Central memory CD8-positive, alpha-beta T cell (primary cell): ENCODE measurements at places on chromosomes 1 and 21.

- no peak for DNase-seq
These were observed 1568.3 kb downstream of the AMY1C start for GRCh38 chr1:105317976-105318375.

DNA sequence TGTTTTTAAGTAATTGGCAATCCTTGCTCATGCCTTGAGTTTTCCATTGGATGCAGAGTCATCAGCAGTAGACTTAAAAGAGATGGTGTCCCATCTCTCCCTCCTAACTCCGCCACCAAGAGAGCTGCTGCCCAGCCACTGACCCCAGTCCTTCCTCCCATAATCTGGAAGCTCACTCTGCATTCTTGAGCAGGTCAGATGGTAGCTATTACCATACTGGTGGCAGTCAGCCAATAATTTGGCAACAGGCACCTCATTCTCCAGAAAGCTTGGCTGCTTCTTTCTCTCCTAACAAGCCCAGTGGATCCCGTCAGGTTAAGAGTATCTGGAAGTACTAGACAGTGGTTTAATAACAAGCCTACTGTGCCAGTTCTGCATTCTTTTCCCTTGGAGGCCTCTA is 272.1 kb downstream of the ZNF648 start:
- no peak for DNase-seq

- DNase-seq, result no peak
These were observed 54.4 kb upstream of the RIPK4 start for GRCh38 chr21:41821081-41821755.

DNA sequence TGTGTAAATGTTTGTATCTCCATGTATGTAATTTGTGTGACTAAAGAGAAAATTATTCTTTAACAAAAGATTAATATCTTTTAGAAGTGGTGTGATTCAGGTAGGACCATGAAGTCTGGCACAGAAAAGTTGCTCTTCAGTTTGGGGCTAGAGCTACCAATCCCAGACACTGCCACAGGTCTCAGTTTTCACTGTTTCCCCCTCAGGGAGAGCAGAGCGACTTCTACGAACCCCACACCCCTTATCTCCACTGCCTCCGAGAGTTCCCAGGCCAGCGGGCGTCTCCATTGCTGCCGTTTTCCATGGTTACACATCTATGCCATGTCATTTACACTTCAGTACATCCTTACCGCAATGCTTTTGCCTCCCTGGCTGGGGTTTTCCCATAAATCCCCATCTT is 93.0 kb upstream of the SMYD2 start:
- no peak for DNase-seq

DNA sequence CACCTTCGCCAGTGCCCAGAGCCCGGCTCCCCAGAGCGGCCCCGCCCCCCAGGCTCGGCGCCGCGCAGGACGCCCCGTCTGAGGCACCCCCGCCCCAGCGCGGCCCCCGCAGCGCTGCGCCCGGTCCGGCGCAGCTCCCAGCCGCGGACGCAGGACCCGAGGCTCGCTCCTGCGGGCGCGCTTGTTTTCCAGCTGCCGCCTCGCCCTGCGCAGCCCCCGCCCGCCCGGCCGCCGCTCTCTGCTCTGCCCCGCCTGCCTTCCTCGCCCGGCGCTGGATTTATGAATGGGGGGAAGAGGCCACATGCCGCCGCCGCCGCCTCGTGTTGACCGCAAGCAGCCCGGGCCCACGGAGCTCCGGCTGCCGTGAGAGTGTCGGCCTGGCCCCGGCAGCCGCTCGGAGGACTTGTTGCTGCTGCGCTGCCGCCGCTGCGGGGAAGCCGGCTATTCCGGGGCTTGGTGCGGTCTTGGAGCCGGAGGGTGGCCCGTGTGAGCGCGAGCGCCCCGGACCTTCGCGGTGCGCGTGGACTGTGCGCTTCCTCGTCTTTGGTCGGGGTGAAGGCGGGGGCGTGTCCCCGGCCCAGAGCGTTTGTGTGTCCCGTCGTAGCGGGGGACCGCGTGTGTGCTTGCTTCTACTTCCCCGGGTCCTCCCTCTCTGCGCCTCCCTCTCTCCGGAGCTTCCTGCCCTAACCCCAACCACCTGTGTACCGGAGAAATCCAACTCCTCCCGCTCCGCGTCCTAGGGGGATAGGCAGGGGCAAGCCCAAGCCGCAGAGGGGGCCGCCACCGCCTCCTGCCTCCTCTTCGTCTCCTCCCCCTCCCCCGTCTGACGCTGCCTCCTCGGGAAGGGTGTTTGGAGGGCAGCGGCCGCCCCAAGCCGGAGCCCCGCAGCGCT is 736 bp downstream of the KCNC4 start:
- DNase-seq, result peak; percentile 28

DNA sequence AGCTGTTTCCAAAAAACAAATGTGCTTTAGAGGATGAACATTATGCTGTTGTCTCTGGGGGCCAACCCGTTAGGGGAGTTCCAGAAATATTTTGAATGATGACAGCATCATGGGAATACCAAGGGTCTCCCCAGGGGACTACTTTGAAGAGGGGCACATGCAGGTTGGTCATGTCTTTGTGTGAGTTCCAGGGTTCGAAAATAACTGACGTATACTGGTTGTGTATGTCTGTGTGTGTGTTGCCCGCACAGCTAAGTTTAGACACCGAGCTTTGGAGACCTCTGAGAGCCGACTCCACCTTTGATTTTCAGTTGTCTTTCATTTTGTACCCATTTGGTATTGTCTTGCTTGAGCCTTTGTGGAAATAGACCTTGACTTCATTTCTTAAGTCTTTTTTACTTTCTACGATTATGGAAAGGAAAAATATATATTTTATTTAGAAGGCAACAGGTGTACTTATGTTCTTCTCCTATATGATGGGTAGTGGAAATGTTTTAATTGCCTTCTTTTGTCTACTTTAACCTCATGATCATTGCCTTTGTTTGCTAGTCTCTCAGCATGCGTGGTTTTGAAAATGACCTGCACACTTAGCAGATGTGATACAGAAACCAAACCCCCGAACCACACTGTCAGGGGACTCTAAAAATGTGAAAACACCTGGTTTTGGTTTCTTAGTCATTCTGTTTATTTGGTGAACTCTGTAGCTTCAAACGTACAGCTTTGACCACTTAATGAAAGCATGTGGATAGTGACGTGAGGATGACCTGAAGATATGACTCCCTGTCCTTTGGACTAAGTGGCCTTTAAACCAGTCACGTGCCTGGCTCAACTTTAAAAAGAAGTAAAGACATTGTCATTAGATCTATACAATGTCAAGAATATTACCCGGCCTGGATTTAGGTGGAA is 56.5 kb downstream of the GALNT2 start:
- DNase-seq, result no peak

- DNase-seq, result no peak
These were observed 80.2 kb downstream of the RGS2 start for GRCh38 chr1:192889082-192889481.

DNA sequence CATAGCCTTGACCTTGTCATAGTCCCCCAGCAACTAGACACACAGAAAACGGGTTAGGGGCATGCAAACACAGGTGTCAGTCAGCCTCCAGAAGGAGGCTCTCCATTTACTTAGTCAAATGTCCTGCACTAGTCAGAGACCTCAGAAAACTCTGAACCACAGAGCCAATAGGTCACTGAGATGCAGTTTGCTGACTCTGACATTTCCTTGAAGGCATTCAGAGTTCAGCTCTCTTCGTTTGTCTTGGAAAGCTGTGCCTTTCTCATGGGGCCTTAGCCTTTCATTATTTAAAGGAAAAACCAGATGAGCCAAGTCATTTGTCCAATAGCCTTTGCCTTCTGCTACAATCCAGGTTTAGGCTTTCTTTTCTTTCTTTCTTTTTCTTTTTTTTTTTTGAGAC is 3.5 kb downstream of the OLFML2B start:
- no peak for DNase-seq

DNA sequence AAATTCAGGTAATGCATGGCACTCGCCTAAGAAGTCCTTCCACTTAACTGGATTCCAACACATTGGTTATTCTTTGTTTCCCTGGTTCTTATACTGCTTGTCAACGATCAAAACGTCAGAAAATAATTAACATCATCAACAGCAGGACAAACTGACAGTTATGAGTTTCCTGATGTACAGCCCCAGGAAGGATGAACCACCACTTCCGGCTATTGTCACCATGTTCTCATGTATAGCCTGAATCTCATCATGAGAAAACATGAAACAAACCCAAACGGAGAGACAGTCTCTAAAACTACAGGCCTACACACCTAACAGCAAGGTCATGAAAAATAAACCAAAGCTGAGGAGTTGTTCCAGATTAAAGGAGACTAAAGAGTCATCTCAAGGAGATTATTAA is 60.5 kb upstream of the FBXO28 start:
- no peak for DNase-seq

DNA sequence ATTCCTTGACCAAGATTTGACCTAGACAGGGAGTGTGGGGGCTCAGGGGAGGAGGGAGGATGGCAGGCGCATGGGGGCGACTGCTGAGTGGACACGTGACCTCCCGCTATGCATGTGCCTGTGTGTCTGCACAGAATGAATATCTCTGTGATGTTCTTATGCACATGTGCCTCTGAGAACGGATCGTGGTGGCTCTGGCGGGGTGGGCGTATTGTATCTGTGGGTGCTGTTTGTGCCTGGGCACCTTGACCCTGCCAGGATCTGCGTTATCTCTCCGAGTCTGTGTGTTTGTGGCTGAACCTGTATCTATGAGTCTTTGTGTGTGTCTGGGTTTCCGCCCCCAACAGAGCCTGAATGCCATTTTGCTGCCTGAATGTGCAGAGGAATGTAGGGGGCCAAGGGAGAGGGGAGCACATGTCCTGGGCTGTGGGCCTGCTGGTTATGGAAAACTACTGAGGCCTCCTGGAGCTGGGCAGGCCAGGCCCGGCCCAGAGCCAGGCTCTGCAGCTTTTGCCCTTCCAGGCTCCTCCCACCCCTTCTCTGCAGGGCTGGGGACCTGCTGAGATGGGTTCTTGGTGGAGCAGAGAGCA is 102.5 kb downstream of the EBNA1BP2 start:
- DNase-seq, result no peak

DNA sequence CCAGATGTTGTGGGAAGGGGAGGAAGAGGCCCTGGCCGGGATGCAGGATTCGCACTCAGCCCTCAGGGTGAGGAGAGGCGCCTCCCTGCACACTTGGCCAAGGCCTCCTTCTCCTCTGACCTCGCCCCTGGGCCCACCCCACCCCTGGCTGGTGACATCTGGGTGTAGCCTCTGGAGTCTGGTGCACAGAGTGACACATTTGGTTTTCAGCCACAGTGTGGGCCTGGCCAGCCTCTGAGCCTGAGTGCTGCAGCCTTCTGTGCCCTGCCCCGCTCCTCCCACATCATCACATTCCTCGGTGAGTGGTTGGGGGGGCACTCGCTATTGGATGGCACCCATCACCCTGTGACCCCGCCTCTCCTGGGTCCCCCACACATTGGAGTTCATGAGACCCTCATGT is 45.8 kb downstream of the PRDM16 start:
- no peak for DNase-seq

DNA sequence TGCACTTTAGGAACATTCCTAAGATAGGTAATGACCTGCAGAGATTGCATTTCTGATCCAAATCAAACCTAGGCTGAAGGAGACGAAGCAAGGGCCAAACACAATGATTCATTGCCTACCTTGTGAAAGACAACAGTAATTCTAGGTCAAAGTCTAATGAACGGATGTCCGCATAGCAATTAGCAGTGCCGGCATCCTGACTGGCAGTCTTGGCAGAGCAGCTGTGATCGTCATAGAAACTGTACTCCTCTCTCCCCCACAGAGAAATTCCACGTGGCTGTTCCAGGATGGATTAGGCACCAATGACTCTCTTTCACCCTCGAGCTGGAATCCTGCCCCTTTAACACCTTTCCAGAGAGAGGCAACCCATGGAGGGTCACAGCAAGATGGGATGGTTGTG is 28.9 kb upstream of the VAV3 start:
- DNase-seq, result no peak

DNA sequence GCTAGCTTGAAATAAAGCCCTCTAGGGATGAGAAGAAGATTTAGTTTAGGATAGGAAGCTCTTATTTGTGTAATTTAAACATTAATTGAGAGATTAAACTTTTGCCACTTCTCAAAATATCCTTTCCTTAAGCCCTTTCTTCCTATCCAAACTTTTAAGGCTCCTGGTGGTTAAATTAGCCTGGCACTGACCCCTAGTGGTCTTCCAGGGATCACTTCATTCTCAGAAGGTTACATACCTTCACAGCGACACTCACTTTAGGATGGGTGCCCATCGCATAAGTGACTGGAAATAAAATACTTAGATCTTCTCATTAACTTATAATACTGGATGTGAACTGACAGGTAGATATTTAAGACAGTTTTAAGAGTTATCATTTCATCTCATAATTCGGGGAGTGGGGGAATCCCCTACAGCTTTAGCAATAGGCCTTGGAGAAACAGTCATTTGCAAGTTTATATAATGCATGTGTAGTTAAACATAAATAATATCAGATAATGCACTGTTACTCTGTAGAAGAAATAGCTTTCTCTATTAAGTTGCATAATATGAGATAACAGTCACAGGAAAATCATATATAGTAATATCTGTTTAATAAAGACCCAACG is 7.4 kb downstream of the LHX9 start:
- no peak for DNase-seq

GRCh38 chr1:212410231-212410820 is 4.4 kb downstream of the PACC1 start:
- DNase-seq, result no peak

- DNase-seq, result no peak
These were observed 27.5 kb upstream of the SLC44A3 start for GRCh38 chr1:94792473-94793295.

GRCh38 chr1:24540906-24541710 is 14.8 kb upstream of the NCMAP start:
- no peak for DNase-seq

- no peak for DNase-seq
These were observed 72.2 kb upstream of the LYST start for GRCh38 chr1:235938709-235939479.

GRCh38 chr1:45765999-45766792 is 15.7 kb upstream of the IPP start:
- no peak for DNase-seq

DNA sequence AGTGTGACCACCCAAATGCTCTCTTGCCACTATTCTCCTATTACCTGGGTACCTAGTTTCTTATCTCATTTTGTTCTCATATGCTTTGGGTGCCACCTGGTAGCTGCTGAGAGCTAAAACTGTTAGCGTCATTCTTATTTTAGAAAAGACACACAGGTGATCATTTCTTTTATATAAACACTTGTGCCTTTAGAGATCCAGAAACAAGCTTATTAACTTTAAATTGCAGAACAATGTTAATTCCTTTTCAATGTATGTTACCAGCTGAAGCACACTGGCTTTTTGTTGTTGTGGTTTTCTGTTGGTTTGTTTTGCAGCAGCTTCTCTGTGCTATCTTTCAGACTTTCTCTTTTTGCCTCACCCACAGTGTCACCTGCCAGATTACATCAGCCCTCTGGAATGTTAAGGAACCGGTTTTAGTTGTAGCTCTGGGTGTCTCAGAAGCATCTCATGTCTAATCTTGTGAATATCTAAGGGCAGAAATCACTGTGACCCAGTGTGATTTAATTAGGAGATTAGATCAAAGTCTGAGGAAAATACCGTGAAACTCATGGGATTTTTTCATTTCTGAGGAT is 43.4 kb upstream of the SLC19A2 start:
- no peak for DNase-seq

GRCh38 chr1:177547200-177547599 is 376.4 kb downstream of the BRINP2 start:
- DNase-seq, result no peak

GRCh38 chr1:204479387-204480136 is 15.0 kb downstream of the PIK3C2B start:
- no peak for DNase-seq

- DNase-seq, result no peak
These were observed 4.9 kb downstream of the TMEM9 start for GRCh38 chr1:201149400-201149799.
